ENCODE measurements at places on chromosomes 3 and 15.

- DNase-seq, result no peak
Observed at GRCh38 chr3:151196434-151196833, 6.6 kb downstream of the GPR171 start.

DNA sequence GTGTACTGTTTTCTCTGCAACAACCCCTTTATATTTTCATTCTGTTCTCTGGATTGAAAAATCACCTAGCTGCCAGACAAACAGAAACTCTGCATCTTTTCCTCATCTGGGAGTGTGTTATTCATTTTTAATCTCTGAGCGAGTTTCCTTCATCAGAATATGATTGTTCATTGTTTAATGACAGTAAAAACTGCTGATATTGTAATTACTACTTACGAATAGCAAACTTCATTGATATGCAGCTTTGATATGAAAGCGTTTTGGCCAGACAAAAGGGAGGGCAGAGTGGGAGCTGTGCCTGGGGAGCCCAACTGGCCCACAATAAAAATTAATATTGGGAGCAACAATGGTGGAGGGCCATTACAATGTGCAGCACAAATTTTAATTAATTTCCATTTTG lies 132.7 kb upstream of the SKOR1 start:
- no peak for DNase-seq

DNA sequence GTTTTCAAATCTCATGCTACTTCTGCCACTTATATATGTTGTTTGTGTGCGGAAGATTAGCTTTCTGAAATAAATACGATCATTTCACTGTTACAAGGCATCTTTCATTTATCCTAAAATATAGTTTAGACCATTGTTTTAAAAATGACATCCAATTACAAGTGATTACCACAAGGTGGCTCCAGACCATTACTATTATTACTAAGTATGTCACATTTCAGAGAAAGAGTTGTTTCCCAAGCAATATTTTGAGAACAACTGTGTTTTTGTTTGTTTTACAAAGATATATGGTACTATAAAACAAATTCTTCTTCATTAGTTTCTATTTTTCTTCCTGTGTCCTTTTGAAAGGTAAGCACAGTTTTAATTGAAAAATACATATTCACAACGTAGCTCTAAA lies 136.0 kb upstream of the RAP2B start:
- no peak for DNase-seq

GRCh38 chr15:73854265-73854664 lies 19.1 kb upstream of the TBC1D21 start:
- DNase-seq, result no peak

DNA sequence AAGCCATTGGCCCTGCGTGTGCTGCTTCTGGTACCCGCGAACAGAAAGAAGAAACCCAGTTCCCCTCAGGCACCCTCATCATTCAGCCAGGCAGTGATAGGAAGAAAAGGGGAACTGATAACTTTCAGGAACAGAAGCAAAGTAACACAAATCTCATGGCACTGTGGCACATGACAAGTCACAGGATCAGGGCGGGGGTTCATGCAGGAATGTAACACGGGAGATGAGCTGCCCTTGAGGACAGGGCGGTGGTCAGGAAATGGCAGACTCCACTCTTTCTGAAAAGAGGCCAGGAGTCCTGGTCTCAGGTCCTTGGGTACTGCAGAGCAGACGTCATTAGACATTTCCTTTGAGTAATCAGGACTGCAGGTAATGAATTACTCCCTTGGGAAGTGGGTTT lies 95.5 kb downstream of the CCNL1 start:
- DNase-seq, result no peak

- DNase-seq, result no peak
Observed at GRCh38 chr3:78176869-78177268, 1137.0 kb downstream of the ROBO2 start.

- no peak for DNase-seq
Observed at GRCh38 chr15:91422797-91423196, 322.7 kb downstream of the SV2B start.

- no peak for DNase-seq
Observed at GRCh38 chr3:123105201-123106189, 38.7 kb downstream of the PDIA5 start.

GRCh38 chr15:29789871-29790270 lies 32.4 kb downstream of the TJP1 start:
- DNase-seq, result no peak

- no peak for DNase-seq
Observed at GRCh38 chr15:33516563-33516962, 205.8 kb downstream of the RYR3 start.

Data from stimulated activated CD4-positive, alpha-beta T cell treated with anti-CD3 and anti-CD28 coated beads, Interleukin-2, amount 100 ng/mL, for 48 hours (primary cell).